ENCODE measurements at places on chromosomes 13 and 19.
A peak's percentile ranks its signal among the peaks of the same experiment; 100 is the strongest.

GRCh38 chr13:78376822-78377221 lies 226.5 kb downstream of the POU4F1 start:
- DNase-seq = no peak

- DNase-seq = peak; percentile 65
These were observed 11.6 kb upstream of the DNMT1 start for GRCh38 chr19:10206226-10206885.

DNA sequence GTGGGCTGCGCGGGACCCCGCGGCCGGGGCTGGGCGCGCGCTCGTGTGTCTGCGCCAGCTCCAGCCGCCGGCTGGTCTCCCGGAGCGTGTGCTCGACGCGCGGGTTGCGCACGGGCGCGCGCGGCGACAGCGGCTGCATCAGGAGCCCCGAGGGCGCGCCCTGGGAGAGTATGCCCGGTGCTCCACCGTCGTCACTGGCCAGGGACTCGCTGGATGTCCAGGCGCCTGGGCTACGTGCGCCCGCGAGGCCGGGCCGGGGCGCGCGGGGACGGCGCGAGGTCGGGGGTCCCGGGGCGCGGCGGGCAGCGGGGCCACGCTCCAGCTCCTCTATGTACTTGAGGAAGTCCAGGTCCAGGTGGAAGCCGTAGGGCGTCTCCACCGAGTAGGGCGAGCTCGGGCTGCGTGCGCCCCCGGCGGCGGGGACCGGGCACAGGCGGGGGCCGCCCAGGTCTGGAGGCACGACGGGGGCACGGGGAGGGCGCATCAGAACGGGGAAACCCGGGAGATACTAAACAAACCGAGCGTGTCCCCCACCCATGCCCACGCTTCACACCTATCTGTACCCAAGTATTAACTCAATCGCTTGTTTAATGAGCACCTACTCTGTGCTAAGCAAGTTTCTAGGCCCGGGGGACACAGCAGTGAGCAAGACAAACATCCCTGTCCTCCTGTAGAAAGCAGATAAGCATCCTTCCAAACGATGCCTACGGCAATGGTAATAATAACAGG lies 7.6 kb downstream of the KANK3 start:
- no peak for DNase-seq

GRCh38 chr13:113732176-113732960 lies 26.7 kb upstream of the TMEM255B start:
- DNase-seq = no peak

DNA sequence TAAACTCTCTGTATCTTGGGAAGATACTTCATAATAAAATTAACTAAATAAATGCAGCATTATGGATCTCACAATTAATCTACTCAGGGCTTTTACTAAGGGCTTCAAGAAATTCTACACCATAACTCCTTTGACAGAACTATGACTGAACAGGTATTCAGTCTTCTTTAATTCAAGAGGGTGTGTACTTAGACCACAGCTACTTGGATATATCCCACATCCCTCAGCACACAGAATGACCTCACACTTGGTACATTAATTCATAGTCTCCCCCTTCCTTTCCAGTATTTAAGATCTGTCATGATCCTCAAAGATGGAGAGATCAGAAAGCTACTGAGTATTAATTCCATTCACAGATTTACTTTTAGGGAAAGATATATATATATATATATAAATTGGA lies 11.6 kb downstream of the DIAPH3 start:
- DNase-seq = no peak

DNA sequence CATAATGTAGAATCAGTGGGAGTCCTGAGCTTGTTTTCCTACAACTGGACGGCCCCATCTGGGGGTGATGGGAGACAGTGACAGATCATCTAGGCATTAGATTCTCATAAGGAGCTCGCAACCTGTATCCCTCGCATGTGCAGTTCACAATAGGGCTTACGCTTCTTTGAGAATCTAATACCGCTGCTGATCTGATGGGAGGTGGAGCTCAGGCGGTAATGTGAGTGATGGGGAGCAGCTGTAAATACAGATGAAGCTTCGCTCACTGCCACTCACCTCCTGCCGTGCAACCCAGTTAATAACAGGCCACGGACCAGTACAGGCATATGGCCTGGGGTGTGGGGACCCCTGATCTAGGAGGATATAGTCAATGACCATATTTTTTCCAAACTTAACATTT lies 38.8 kb downstream of the RCBTB1 start:
- no peak for DNase-seq

GRCh38 chr13:102117175-102117831 lies 284.5 kb downstream of the FGF14 start:
- DNase-seq = no peak

GRCh38 chr13:94707400-94708021 lies 4.8 kb downstream of the SOX21 start:
- no peak for DNase-seq

DNA sequence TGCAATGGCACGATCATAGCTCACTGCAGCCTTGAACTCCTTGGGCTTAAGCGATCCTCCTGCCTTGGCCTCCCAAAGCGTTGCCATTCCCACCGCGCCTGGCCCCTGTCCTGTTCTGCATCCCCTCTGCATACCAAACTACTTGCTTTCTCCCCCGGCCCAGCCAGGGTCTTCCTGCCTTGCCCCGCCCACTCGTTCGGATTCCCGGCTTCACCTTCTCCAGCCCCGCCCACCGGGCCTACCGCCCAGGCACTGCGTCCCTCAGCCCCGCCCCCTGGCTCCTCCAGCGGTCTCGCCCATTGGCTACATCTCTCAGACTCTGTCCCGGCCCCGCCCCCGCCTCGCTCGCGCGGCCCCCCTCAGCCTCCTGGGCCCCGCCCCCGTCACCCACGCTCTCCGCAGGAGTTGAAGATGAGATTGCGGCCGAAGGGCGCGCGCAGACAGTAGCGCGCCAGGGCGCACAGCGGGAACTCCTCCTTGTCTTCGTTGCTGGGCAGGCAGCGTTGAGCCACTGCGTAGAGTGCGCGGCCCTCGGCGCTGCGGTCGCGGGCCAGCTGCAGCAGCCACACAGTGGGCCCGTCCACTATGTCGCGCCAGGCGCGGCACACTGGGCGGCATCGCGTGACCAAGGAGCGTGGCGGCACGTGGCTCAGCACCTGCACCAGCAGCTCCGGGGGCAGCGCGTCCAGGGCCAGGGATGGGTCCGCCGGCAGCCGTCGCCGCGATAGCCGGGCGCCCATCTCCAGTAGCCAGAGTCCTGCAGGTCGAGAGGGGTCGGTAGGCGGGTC lies 19.0 kb downstream of the MRPS12 start:
- no peak for DNase-seq

GRCh38 chr13:44407379-44407778 lies 33.8 kb downstream of the SERP2 start:
- DNase-seq = no peak

DNA sequence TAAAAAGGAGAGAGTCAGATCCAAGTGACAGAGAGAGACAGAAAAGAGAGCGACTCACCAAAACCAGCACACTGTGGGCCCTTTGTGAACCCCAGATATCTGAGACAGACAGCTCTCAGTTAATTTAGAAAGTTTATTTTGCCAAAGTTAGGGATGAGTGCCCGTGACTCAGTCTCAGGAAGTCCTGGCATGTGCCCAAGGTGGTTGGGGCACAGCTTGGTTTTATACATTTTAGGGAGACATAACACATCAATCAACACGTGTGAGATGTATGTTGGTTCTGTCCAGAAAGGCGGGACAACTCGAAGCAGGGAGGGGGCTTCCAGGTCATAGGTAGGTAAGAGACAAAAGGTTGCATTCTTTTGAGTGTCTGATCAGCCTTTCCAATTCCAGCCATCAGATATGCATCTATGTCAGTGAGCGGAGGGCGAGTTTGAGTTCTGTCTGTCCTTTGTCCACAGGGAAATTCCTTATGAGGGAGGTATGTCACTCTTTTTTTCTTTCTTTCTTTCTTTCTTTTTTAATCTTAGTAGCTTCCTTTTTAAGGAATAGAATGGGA lies 37.2 kb upstream of the ATP11A start:
- DNase-seq = no peak

DNA sequence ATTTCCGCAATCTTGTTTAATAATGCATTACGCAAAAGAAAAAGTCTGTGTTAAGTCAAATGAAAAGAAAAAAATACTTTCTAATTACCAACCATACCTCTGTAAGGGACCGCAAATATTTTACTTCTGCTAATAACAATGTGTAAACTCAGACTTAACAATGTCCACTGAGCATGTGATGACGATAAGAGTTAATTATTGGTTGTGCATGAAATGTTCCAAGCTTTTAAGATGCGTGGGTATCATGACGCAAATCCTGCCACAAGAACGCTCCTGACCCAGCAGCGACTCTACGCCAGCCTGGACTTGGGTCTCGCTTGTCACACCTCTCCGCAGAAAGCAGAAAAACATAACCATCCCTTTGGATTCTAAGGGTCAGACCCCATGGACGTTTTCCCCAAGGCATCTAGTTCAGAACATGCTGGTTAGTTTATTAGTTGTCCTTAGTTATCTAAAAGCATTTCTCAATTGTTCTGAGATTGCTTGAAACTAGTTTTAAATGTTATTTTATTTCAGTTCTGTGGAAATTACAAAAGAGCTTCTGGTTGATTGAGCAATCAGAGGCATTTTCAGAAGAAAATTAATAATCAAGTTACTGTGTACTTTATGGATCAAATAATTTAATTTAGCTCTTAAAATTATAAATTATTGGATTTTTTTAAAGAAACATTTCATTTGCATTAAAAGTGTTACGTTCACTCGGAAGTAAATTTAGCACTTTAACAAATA lies 779.9 kb upstream of the ARGLU1 start:
- no peak for DNase-seq

DNA sequence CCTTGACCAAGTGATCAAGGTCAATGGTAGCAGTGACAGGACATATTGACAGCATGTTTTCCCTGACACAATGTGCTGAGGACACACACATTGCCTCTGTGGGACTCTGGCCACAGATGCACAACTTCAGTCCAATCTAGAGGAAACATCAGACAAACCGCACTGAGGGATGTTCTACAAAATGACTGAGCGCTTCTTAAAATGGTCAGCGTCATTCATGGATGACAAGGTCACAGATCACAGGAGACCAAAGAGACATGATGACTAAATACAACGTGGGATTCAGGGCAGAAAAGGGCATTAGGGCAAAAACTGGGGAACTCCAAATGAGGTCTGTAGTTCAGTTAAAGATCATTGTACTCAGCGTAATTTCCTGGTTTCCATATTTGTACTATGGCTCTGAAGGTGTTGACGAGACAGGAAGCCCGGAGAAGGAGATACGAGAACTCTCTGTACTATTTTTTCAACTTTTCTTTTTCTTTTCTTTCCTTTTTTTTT lies 20.6 kb downstream of the PBX4 start:
- no peak for DNase-seq

DNA sequence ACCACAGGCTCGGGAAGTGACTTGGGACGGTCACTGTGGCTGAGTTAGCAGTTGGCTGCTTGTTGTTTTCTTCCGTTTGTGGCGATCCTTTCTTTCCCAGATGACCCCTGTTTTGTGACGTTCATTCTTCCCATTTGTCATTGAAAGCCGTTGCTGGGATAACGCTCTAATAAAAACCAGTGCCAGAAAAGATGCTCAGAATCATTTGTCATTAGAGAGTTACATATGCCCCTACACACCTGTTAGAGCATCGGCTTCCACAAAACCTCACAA lies 39.3 kb upstream of the MCF2L start:
- no peak for DNase-seq

DNA sequence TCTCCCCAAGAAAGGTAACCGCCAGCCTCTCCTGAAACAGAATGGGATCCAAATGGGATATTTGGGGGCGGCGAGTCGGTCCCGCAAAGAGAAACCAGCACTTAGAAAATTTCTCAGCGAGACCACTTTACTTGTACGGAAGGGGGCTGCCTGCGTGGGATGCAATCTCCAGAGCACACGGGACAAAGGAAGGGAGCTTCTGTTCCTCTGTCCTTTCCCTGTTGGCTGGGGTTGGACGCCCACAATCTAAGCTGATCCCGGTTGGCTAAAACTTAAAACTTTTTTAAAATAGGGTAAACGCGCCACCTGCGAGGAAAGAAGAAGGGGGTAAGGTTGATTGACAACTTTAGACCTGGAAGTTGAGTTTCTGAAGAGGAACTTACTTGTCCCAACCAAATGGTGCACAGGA lies 826 bp upstream of the BSG start:
- DNase-seq = no peak

DNA sequence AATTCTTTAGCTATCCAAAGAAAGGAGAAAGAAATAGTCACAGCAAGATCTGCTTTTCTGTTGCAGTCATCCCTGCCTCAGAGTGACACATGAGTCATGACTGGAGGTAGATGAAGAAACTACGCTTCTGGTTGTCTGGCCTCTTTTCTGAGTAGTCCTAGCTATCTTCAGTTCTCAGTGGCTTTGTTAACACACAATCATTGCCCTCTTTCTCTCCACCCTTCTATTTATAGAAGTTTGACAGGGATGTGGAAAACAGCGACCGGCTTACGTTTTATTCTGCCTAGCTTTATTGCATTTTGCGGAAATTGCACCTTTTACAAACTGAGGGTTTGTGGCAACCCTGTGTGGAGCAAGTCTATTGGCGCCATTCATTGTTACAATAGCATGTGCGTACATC lies 26.7 kb downstream of the SPATA13 start:
- DNase-seq = no peak

DNA sequence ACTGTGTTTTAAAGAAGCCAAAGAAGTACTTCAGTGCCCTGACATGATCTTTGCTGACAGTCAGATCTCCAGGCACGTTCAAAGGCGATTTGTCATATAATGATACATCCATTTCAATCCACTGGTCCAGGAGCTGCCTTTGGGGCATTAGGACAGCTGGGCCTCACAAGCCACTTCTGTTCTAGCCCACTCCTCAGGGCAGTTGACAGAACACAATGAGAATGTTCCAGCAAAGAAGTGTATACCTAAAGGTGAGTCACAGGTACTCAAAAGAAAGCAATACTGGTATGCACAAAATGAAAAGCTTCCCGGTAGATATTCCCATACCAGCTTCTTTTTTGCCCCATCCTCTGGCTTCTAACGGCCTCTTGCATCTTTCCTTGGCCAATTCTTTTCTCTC lies 12.5 kb upstream of the MAP3K10 start:
- DNase-seq = no peak

GRCh38 chr13:31930490-31930889 lies 101.1 kb upstream of the FRY start:
- no peak for DNase-seq

DNA sequence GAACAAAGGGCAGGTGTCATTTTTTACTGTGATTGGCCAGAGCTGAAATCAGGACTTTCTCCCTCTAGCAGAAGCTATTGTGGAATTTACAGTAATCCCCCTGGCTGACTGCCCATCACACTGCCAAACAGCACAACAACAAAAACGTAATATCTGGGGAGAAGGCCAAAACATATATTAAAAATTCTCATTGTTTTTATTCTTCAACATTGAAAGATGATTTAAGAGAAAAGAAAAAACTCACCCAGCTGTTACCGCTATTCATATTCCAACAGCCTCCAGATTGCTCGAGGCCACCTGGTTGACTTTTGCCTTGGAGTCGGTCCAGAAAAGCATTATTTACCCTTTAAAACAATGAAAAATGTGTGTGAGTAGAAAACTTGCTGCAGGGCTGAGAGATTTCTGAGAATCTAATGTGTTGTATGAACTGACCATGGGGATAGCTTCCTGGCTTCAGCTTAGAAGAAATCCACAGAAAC lies 97.2 kb downstream of the EPSTI1 start:
- no peak for DNase-seq
